Osteocyte (in vitro differentiated cells): ENCODE measurements at places on chromosomes 1 and 21. TPM values are rescaled to one million over a fixed set of nuclear protein-coding genes. Genes with fewer than 3 reads are reported as not detected.

Gene UTS2
- not detected in 2 replicates for total RNA-seq

Gene CAPN9
- not detected in 2 replicates for total RNA-seq

- peak overlapping the region; percentile 98 for H3K4me3 ChIP-seq
- DNase-seq = no peak
- H3K27me3 ChIP-seq = no peaks in the 10 kb centered on the region
- peak overlapping the region; percentile 98 for H3K27ac ChIP-seq
- H3K36me3 ChIP-seq = no peaks in the 10 kb centered on the region
Observed at GRCh38 chr1:163320891-163321290, 863 bp upstream of the NUF2 start.

GRCh38 chr1:27403065-27403726, 10.8 kb downstream of the GPR3 start:
- H3K4me3 ChIP-seq = no peak overlapping the region
- H3K27me3 ChIP-seq = no peaks in the 10 kb centered on the region
- H3K36me3 ChIP-seq = peaks cover 12% of the 10 kb centered on the region

- no peak overlapping the region for H3K27ac ChIP-seq
- H3K36me3 ChIP-seq = no peaks in the 10 kb centered on the region
- peaks cover 18% of the 10 kb centered on the region for H3K27me3 ChIP-seq
- DNase-seq = no peak
- H3K4me3 ChIP-seq = no peak overlapping the region
Observed at GRCh38 chr1:200958597-200958996, 63.9 kb downstream of the INAVA start.
